ENCODE measurements at places on chromosomes 7 and 10.

- DNase-seq = no peak
These were observed 30.5 kb upstream of the MNX1 start for GRCh38 chr7:157041004-157041403.

- DNase-seq = no peak
These were observed 7.8 kb upstream of the CRHR2 start for GRCh38 chr7:30690011-30690410.

DNA sequence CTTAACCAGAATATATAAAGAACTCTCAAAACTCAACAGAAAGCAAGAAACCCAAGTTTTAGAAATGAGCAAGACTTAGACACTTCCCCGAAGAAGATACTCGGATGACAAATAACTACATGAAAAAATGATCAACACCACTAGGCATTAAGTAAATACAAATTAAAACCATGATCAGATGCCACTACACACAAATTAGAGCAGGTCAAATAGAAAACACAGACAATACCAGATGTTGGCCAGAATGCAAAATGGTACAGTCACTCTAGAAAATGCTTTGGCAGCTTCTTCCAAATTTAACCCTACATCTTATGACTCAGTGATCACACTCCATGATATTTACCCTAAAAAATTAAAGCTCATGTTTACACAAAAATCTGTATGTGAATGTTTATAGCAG lies 18.4 kb downstream of the TMEM176A start:
- DNase-seq = no peak

DNA sequence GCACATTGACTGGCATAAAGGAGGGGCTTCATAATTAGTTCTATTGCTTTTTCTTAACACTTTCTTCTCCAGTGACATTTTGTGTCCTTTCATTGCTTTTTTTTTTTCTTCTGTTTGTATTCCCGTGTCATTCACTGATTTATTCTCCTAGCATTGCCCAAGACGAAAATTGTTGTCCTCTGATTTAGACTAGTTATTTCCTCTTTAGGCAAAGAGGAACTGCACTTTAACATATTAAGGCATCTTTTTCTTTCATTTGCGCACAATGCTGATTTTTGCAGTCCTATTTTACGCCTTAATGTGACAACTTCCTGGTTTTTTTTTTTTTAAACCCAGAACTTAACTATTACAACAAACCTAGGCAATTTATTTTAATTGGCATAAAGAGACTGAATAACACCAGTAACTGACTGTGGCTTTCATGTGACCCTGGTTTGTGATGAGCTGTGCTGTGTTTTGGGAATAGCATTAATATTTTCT lies 39.7 kb downstream of the ARID5B start:
- DNase-seq = no peak

GRCh38 chr10:110303681-110304080 lies 1.0 kb downstream of the SMNDC1 start:
- no peak for DNase-seq

- no peak for DNase-seq
These were observed 168.3 kb downstream of the HERPUD2 start for GRCh38 chr7:35526645-35527044.

- DNase-seq = no peak
These were observed 4.3 kb upstream of the NOS3 start for GRCh38 chr7:150986556-150986955.

DNA sequence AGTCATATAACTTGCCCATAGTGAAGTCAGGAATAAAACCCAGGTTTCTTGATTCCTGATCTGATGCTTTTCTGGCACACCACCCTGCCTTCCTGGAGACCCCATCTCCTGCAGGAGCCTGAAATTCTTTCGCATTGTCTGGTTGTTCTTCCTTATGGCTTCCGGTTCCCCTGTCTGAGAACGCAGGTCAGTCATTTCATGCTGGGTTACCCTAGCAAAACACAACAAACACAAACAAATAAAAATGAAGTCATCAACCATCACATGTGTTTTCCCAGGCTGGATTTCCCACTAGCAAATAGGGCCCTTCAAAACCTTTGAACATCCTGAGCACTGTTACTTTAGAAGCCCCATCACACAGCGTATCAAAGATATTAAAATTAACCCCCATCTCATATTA lies 569.6 kb downstream of the LRMDA start:
- DNase-seq = no peak
